Kidney epithelial cell (primary cell): ENCODE measurements at places on chromosomes 16 and 17. TPM values are rescaled to one million over a fixed set of nuclear protein-coding genes. Genes with fewer than 3 reads are reported as not detected.

DNA sequence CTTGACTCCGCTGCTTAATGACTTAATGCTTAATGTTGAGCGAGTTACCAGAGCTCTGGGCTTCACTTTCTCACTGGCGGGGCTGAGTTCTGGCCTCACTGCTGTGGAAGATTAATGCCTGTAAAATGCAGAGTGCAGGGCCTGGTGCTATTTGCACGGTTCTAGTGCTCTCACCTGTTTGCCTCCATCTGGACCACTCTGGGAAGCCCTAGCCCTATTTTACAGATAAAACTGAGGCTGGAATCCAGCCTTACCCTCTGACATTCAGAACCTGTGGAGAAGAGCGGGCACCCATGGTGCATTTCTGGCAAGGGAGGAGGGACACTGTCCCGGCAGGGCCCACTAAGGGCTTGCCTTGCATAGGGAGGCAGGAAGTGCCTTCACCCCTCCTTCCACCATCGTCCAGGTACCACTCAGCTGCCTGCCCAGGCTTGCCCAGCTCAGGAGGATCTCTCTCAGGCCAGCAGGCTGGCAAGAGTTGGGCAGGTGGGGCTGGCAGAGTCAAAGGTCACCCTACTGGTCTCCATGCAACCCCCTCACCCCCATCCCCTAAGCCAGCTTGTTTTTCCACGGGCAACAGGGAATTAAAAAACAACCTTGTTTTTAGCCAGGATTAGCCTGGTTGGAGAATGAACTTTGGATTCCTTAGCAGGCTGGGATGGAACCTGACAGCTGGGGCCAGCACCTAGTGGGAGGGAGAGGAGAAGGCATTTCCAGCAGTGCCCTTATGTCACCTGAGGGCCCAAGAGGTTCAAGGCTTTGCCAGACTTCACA lies 4.1 kb upstream of the UBALD1 start:
- DNase-seq, result no peak

- DNase-seq, result no peak
Measured at GRCh38 chr16:79997257-79997656, 396.7 kb upstream of the MAF start.

DNA sequence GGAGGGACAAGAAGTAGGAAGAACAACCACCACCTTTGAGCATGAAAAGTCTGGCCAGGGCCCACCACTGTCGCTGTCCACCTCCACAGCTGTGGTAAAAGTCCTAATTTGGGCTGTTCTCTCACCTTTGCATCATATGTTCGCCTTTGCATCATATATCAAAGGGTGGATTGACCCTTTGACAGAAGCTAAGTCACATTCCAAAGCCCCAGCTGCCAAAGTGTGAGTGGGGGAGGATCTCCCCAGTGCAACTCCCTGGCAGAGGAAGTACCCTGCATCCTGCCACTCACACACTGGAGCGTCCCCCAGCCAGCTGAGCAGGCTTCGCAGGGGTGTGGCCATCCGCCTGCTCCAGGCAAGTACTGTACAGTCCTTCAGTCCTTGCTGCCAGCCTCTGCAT lies 12.7 kb upstream of the SPECC1 start:
- no peak for DNase-seq

DNA sequence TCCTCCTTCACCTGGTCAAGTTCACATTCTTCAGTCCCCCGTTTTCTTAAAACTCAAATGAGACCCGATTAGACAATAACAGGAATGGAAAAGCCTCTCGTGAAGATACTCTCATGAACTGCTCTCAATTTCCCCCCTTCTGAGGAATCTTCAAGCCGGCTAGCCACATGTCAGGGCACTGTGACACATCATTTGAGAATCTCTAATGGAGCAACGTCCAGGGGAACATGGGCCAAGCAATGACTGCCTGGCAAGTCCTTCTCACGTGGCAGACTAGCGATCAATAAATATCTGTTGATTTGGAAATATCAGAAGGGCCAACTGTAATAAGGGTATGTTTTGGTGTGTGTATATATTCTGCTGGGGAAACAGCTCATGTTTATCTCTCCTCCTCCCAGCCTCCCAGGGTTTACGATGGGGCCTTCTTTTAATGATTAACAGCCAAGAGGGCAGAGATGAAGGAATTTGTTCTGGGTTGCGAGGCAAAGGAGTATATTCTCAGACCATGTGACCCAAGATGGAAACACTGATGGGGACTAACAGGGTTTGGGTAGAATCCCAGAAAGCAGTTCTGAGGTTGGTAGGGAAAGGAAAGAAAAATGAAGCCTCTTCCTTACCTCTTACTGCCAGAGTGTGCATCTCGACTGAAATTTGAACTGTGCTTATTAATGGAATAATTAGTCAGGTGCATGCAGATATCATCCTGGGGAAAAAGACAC lies 21.4 kb downstream of the TTLL6 start:
- peak; percentile 76 for DNase-seq

GRCh38 chr17:11094331-11094730 lies 146.7 kb upstream of the SHISA6 start:
- DNase-seq, result no peak

DNA sequence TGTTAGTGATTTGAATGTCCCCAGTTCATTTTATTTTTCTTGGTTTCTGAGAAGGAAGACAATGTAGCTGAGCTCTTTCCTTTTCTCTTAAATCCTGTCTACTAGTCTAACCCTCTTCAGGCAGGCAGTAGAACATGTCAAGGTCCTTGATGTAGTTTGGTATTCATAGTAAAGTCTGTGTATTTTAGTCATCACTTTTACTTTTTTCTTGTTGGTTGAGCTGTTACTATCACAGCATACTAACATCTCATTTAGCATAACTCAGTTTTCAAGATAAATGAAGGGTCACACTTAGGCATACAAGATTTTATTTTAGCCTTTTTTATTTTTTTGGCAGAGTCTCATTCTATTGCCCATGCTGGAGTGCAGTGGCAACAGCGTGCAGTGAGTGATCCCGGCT lies 70.5 kb downstream of the KPNA2 start:
- DNase-seq, result no peak

- DNase-seq, result no peak
Measured at GRCh38 chr17:3167574-3167973, 29.7 kb upstream of the OR1A2 start.

DNA sequence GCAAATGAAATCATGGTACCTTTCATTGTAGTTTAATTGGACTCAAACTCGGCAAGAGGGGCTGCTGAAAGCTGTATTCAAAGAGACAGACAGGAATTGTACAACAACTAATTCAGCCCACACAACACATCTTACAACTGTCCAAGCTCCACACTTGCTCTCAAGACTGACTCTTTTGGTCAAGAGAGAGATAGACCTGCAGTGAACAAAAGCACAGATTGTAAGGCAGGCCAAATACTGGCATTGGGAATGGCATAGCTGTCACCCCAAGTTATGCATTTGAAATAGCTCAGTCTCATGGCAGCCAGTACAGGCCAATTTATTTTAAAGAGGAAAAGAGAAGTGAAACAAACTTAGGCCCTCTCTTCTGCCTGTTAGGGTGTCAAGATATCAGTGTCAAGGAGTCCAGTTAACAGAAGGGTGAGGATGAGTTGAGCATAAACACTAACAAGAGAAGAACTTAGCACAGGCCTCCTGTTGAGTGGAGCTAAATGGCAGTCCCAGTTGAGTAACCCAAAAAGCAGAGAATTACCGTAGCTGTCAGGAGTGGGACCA lies 215.7 kb downstream of the IRX3 start:
- DNase-seq, result no peak

- no peak for DNase-seq
Measured at GRCh38 chr16:35562471-35562870, 2103.1 kb downstream of the TP53TG3F start.

GRCh38 chr16:89122322-89122851 lies 28.7 kb downstream of the ACSF3 start:
- DNase-seq, result no peak

DNA sequence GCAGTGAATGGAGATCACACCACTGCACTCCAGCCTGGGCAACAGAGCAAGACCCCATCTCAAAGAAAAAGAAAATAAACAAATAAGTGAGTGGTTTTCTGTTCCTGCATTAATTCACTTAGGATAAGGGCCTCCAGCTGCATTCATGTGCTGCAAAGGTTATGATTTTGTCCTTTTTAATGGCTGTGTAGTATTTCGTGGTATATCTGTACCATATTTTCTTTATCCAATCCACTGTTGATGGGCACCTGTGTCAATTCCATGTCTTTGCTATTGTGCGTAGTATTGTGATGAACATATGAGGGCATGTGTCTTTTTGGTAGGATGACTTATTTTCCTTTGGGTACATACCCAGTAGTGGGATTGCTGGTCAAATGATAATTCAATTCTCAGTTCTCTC lies 33.9 kb downstream of the SLC5A11 start:
- no peak for DNase-seq

GRCh38 chr17:61205401-61205800 lies 194.2 kb upstream of the TBX2 start:
- DNase-seq, result no peak

DNA sequence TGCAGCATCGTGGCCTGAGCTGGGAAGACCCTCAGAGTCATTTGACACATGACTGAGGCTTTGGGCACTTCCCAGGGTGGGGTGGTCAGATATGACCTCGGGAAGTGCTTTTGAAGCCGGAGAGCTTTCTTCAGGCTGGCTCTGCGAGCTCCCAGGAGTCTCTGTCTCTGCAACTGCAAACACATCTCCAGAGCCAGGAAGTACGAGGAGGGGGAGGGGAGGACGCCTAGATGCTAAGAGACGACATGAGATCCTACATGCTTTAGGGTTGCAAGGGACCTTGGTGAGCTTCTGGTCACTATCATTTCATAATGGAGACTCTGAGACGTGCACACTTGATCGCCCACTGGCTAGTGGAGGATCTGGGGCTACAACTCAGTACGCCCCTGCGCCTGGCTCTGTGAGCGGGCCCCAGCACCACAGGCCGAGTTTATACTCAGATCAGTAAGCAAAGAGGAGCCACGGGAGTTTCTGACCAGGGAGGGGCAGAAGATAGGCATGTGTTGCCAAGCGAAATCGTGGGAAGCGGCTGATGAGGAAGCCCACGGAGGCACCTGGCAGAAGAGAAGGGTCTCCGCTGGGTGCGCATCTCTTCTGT lies 527 bp upstream of the MGAT5B start:
- peak; percentile 26 for DNase-seq

DNA sequence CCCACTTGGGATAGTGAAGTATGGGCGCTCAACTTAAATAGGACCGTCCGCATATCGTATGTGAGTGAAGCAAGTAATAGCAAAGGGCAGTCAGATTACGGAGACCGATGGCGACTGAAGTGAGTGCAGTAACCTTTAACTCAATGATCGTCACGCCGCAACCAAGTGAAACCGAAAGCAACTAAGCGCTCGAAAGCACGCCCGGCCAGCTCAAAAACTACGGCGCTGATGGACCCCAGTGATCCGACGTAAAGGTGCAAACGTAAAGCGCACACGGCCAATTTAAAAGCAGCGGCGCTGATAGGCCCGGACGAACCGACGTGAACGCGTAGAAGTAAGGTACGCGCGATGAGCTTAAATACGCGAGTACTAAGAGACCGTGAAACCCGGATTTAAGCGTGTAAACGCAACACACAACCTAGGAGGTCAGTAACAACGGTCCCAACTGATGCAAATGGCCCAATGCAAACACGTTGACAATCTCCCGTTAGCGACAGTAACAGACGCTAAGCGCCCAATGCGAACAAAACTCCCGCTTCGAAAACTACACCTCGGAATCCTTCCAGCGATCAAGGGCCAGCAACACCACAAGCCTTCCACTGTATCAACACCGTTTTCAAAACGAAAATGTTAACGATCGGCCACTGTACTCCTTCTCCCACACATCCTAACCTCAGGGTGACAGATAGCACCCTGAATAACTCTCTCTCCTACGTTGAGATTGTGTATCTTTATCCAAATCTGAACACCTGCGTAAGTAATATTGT lies 37.9 kb upstream of the ARL4D start:
- DNase-seq, result peak; percentile 97

- DNase-seq, result no peak
Measured at GRCh38 chr17:12390631-12391030, 275.1 kb upstream of the MYOCD start.

DNA sequence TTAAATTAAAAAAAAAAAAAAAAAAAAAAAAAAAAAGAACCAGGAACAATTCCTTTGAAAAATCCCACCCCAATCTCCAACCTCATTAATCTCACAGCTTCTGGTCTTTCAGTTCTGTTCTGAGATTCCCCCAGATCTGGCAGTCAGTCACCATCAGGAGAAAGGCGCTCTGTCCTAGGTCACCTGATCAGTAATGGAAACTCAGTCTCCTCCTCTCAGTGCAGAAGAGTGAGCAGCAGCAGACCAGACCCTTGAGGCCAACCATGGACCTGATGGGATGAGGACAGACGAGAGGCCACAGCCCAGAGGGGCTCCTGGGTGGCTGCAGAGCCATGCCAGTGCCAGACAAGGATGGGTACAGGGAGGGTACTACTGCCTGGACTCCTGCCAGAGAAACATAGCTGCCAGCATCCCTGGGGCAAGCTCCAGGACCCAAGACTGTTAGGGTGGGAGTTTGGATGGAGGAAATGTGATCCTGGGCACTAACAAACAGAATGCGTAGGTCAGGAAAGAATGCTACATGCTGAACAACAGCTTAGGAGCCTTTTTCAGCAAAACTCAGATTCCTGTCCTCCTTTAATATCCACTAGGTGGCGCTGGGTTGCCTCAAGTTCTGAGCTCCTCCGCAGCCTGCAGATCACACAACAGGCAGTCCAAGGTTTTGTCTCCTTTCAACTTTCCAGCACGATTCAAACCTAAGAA lies 28.7 kb downstream of the MPG start:
- DNase-seq, result peak; percentile 34

DNA sequence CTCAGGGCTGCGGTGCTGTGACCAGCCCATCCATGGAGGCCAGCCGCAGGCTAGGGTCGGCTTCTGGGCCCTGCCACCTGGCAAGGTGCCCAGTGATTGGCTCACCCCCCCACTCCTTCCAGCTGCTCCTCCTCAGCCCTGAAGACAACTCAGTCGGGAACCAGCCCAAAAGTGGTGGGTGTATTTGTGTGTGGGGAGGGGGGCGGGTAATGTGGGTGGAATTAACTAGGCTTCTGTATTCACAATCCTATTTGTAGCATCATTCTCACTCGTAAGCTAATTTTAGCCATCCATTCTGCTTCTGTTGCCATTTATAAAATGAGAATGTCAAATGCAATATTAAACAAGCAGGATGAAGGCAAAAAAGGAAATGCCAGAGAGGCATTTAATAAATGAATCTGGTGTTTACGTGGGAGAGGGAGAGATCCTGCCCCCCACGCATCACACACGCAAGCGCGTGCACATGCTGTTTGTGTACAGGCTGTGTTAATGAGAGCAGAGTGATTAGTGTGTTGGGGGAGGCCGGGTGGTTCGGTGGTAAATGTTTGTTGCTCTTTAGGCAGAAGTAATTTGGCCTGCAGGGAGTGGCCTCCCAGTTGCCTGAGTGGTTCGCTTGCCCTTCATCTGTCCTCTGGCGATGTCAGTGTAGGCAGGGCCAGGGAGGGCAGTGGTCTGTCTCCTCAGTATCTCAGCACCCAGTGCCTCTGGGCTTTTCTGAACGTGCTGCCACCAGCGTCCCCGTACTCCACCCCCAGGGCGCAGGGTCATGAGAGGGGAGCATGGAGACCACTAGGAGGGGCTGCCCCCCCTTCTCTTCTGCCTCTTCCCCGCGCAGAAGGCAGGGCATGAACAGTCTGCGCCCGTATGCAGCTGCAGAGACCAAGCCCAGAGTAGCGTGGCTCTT lies 140.1 kb downstream of the CCDC182 start:
- DNase-seq, result no peak

- DNase-seq, result no peak
Measured at GRCh38 chr16:67975321-67976105, 4.8 kb downstream of the DPEP3 start.

The CCDC137 gene
- total RNA-seq, result 22.0 and 25.6 TPM in 2 replicates

The TNFSF13 gene
- total RNA-seq, result 13.5 and 14.3 TPM in 2 replicates

The ADGRG1 gene
- 143 and 150 TPM in 2 replicates for total RNA-seq

The SDR42E1 gene
- total RNA-seq, result 9.5 and 15.0 TPM in 2 replicates

The SRSF1 gene
- total RNA-seq, result 162 and 178 TPM in 2 replicates

The GRAPL gene
- not detected in 2 replicates for total RNA-seq

The ABCA9 gene
- total RNA-seq, result 0.07 and 0.08 TPM in 2 replicates

The CFAP52 gene
- not detected in 2 replicates for total RNA-seq

The SPATA32 gene
- total RNA-seq, result not detected in 2 replicates
